ENCODE measurements at places on chromosomes 12 and 14.

- DNase-seq, result no peak
Measured at GRCh38 chr12:41053046-41053445, 135.1 kb upstream of the PDZRN4 start.

DNA sequence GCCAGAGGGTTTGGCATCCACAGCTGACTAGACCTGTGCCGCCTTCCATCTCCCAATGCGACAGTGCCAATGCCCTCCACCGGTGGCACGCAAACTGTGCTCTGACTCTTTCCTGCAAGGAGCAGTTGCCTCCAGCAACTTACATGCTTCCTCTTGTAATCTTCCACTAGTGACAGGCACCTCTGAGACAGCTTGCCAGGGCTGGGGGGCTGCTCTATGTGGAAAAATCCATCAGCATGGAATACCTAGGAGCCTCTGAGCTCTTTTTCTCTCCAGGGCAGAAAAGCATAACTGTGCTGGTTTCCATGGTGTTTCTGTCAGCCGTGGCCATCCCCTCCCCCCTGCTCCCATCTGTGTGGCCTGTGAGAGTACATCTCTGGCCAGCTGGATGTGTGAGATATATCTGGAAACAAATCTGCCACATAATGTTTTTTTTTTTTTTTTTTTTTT is 110.6 kb downstream of the MYRFL start:
- DNase-seq, result peak; percentile 27

DNA sequence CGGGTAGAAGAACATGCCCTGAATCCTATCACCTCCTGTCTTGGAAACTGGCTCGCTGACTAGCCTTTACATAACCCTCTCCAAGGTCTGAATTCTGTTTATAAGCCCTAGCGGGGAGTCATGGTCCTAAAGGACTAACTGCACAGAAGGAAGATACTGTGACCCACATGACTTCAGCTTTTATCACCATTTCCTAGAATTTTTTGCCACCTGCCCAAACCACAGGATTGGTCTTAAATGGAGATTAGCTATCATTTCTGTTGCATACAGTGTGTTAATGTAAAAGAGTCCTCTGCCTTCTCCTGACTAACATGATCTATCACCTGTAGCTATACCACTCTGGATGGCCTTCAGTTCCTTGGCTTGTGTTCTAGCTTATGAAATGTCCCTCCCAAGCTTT is 319.2 kb downstream of the DUSP6 start:
- DNase-seq, result no peak

- DNase-seq, result no peak
Measured at GRCh38 chr12:22409377-22410164, 75.1 kb upstream of the ST8SIA1 start.

- DNase-seq, result no peak
Measured at GRCh38 chr12:105032703-105033357, 46.7 kb downstream of the NOPCHAP1 start.
